ENCODE measurements at places on chromosomes 2 and 18.

DNA sequence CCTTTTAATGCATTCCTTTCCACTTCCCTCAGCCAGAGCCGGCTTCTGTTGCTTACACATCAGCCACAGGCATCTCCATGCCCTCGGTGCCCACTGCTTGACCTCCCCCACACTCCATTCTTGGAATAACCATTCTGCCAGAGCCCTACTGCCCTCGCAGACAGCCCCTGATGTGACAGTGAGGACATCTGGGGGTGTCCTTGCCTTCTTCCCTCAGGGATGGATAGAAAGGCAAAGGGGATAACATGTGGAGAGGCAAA lies 6.4 kb upstream of the NPPC start:
- no peak for DNase-seq

- no peak for DNase-seq
Measured at GRCh38 chr18:49546719-49547273, 15.1 kb upstream of the LIPG start.

GRCh38 chr2:71833855-71834560 lies 313.7 kb downstream of the CYP26B1 start:
- DNase-seq = no peak

DNA sequence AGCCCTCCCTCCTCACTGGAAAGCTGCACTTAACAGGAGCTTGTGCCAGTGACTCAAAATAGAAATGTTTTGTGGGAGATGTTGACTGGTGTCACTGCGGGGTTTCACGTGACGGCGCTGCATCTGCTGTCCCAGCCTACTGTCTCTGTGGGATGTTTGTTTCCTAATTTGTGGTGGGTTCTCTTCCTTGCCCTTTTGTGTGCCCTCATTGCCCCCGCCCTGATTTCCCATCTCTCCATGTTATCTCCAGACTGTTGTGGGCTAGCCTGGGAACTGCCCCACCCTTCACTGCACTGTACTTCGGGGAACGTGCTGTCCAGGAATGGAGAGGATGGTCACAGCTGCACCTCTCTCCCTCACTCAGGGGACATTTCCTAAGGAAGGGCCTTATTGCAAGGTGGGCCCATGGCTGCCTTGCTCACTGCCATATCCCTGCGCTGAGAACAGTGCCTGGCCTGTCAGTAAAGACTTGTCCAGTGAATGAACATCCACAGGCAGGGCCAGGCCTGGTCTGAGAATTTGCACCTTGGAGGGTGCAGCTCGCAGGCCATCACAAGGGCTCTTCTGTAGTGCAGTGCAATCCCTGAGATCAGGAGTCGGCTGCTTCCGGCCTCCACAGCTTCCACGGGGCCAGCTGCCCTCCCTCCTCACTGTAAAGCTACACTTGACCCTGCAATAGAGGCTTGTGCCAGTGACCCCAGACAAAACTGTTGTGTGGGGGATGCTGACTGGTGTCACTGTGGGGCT lies 18.1 kb downstream of the ZAP70 start:
- no peak for DNase-seq

DNA sequence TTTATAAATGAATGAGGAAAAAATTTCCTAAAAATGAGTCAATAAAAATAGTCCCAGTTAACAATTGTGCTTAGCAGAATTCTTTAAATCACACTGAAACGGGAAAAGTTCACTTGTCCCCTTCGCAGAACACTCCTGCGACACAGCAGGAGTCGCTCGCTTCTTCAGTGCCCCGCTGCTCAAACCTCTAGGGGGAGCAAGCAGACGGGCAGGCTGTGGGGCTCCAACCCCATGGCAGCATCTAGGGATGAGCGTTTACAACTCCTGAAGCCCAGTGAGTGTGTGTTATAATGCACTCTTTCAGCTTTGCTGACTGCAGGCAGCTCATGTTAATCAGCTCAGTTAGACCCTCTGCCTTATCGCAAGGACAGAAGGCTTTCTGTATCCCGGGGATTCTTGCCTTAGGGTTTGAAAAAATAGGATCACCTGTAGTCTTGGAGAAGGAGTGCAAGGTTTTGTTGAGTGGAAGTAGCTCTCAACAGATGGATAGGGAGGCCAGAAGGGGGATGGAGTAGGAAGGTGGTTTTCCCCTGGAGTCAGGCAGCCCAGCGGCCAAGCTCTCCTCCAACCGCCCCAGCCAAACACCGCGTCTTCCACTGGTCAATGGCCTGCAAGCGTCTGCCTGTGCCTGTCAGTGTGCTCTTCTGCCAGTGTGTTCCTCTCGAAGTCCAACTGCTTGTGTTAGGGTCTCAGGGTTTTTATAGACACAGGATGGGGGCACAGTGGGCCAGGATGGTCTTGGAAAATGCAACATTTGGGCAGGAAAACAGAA lies 1977.7 kb upstream of the LRRTM1 start:
- no peak for DNase-seq

GRCh38 chr2:40120026-40120425 lies 331.9 kb downstream of the SLC8A1 start:
- no peak for DNase-seq

GRCh38 chr2:3453190-3453999 lies 65.9 kb downstream of the ADI1 start:
- DNase-seq = no peak

DNA sequence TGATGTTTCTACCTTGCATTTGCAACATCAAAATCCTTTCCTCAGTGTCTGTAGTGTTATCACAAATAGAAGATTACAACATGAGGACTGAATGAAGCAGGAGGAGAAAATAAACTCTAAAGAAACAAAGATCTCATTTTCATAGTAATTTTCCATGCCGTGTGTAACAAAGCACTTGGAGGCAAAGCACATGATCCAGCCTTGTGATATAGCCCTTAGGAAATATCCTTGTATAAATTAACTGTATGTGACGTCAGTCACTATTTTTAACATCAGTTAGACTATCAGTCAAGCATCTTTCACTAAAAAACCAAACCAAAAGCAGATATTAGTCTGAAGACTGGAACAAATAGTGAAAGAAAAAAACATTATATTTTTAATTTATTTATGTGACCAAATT lies 492.1 kb upstream of the CNTNAP5 start:
- DNase-seq = no peak

DNA sequence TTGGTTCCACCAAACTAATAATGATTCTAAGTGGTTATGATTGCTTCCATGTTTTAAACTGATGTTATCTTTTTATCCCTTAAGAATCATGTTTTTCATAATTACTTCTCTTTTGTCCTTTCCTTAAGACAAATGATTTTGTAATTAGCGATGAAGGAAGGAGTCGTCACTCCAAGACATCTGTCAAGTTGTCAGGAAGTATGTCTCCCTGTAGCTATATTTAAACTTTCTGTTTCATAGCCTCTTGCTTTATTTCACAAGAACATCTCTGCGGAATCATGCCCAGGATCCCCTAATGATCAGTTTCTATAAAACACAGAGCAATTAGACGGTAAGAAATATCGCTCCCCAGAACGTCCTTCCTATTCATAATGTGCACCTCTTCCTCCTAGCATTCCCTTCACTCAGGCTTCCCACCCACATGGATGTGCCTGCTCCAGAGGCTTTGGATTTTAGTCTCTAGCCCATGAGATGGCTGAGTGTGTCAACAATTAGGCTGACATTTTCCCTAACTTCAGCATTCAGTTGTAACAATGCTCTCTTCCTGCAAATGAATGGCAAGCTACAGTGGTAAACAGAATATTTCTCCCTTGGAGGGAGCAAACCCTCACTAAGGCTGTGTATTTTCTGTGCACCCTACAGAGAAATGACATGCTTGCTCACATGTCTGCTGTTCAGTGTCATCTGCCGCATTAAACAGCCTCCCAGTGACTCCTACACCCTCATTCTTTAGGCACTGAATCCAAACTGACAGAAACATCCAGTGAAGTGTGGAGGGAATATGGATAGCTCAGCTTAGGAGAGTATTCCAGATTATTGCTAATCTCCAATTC lies 879.6 kb upstream of the CELF4 start:
- no peak for DNase-seq

DNA sequence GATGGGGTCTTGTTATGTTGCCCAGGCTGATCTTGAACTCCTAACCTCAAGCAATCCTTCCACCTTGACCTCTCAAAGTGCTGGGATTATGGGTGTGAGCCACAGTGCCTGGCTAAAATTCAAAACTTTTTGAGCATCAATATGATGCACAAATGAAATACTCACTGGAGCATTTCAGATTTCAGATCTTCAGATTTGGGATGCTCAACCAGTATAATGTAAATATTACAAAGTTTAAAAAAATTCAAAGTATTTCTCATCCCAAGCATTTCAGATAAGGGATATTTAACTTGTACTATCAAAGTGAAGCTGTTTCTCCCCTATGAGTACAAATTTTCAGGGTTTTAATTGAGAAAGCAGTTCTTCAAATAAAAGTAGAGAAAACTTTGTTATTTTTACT lies 164.1 kb upstream of the CCDC68 start:
- no peak for DNase-seq

- DNase-seq = no peak
Measured at GRCh38 chr2:216915557-216916150, 55.8 kb upstream of the TNP1 start.

DNA sequence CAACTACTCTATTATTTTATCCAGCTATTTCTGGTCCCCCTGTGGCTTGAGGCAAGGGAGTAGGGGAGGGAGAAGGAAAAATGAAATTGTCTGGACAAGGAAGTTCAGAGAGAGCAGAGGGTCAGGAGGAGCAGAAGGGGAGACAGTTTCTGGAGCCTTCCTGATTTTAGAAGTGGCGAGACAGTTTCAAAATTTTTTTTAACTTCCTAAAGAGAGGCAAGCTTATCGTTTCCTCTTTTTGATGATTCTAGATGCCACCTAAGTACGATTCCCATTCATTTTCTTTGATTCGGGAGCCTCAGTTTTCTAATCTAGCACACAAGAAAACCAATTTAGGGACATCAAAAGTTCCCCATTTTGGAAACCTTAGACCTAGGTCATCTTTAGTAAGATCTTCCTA lies 96.9 kb upstream of the B3GNT2 start:
- no peak for DNase-seq
